ENCODE measurements at places on chromosomes 6 and 20.

DNA sequence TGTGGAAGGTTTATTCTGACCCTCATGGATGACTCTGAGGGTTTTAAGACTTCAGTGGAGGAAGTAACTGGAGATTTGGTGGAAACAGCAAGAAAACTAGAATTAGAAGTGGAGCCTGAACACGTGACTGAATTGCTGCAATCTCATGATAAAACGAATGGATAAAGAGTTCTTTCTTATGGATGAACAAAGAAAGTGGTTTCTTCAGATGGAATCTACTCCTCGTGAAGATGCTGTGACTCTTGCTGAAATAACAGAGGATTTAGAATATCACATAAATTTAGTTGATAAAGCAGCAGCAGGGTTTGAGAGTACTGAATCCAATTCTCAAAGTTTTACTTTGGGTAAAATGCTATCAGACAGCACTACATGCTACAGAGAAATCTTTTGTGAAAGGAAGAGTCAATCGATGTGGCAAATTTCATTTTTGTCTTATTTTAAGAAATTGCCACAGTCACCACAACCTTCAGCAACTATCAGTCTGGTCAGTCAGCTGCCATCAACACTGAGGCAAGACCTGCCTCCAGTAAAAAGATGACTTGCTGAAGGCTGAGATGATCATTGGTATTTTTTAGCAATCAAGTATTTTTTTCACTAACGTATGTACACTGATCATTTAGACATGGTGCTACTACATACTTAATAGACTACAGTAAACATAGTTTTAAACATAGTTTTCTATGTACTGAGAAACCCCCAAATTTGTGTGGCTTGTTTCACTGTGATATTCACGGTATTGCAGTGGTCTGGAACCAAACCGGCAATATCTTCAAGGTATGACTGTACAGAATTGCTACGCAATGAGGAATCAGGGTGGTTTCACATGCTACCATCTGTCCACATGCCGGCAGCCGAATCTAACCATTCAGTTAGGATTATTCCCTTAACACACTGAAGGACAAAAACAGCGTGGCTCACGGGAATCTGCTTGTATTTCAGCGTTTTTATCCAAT lies 149.0 kb downstream of the MYB start:
- DNase-seq, result no peak

GRCh38 chr20:62365814-62366369 lies 1.2 kb downstream of the LAMA5 start:
- no peak for DNase-seq

- no peak for DNase-seq
Measured at GRCh38 chr20:53149148-53149889, 177.2 kb downstream of the TSHZ2 start.

- no peak for DNase-seq
Measured at GRCh38 chr20:50196896-50197295, 6.3 kb downstream of the CEBPB start.

GRCh38 chr6:149488815-149489214 lies 4.0 kb upstream of the ZC3H12D start:
- no peak for DNase-seq

- no peak for DNase-seq
Measured at GRCh38 chr6:34001706-34002621, 143.9 kb downstream of the GRM4 start.

- DNase-seq, result no peak
Measured at GRCh38 chr6:158686791-158687381, 37.0 kb downstream of the SYTL3 start.

GRCh38 chr6:18263418-18264218 lies 712 bp downstream of the DEK start:
- DNase-seq, result no peak

GRCh38 chr6:29933955-29934354 lies 8.4 kb upstream of the HLA-A start:
- DNase-seq, result no peak

DNA sequence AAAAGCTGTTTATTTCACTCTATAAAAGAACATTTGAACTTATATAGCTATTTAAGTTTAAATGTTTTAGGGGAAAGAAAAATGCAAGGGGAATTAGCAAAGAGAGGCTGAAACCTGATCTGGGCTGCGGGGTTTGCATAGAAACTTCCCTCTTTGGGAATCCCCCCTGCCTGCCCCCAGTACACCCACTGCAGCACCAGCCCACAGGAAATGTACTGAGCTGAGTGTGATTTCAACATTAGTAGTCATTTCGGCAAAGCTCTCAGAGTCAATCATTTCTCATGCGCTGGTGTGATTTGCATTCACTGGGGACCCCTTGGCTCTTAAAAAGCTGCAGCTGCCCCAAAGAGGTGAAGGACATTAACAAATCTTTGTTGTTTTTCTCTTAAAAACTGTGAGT lies 859.4 kb downstream of the MAFB start:
- DNase-seq, result no peak

- DNase-seq, result no peak
Measured at GRCh38 chr6:118945217-118945616, 10.3 kb upstream of the MCM9 start.

DNA sequence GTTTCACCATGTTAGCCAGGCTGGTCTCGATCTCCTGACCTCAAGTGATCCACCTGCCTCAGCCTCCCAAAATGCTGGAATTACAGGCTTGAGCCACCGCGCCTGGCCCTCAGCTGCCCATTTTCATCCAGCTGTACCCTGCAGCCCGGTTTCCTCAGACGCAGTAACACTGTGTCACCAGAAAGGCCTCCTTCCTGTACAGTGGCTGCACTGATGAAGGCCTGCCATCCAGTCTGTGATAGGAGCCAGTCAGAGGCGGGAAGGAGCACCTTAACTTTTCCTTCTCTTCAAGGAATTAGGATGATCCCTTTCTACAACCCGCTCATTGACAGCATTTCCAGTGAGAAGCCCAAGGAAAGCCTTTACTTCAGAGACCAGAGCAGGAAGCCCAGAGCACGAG lies 75.9 kb downstream of the GFOD1 start:
- DNase-seq, result no peak

- no peak for DNase-seq
Measured at GRCh38 chr6:157274471-157275226, 48.7 kb downstream of the TMEM242 start.

- DNase-seq, result no peak
Measured at GRCh38 chr6:167739721-167740475, 86.8 kb upstream of the AFDN start.

- DNase-seq, result no peak
Measured at GRCh38 chr6:81638366-81638765, 114.1 kb downstream of the TENT5A start.

DNA sequence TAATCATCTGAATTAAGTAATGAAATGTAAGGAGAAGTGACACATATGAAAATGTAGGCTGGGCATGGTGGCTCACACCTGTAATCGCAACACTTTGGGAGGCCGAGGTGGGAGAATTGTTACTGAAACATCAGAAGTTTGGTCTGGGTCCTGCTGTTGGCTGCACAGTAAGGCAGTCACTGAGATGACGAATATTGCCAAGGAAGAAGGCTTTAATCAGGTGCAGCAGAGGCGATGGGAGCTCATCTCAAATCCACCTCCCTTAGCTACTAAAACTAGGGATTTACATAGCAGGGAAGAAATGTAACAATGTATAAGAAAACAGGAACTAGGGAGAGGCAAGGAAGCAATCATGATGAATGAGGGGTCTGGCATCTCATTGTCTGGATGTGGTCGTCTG lies 50.1 kb downstream of the RBM24 start:
- DNase-seq, result no peak

- DNase-seq, result no peak
Measured at GRCh38 chr6:52317841-52318581, 33.5 kb upstream of the MCM3 start.

DNA sequence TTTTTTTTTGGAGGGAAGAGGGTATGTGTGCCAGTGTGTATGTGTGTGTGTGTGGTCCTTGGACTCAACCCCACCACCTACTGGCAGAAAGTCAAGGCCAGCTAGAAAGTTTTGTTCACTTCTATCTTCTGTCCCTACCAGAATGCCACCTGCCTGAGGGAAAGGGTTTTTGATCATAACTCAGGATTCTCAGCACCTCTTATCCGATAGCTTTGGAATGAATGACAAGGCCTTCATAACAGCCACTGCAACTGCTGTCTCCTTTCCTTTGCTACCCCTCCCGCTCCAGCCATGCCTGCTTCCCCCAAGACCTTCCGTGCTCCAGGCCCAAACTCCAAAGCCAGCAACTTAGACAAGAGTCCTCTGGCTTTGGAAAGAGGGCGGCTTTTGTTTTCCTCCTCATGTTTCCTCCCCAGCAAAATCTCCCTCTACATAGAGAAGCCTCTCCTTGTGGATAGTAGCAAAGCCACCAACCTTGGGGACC lies 18.7 kb downstream of the BTN3A1 start:
- DNase-seq, result no peak

DNA sequence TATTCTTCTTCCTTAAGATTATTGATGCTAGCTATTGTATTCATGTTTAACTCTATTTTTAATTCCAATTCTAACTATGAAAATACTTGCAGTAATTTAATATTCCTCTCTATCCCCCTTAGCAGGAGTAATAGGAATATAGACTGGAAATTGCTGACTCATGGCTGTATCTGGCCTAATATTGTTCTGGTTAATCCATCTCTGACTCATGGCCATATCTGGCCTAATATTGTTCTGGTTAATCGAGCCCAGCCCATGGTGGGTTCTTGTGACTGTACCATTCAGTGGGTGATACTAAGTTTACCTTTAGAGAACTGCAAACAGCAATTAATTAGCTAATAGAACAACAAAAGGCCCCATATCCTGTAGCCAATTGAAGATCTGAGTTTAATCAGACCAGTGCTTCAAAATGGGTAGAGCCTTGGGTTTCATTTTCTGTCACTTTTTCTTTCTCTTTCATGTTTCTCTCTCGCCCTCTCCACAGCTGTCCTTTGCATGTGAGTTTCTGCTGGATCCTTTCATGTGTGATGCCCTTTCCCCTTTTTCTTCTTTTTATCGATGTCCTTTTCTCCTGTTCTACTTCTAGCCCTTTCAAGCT lies 50.6 kb downstream of the SLC22A3 start:
- no peak for DNase-seq

- no peak for DNase-seq
Measured at GRCh38 chr6:137218473-137218916, 690 bp downstream of the IFNGR1 start.

DNA sequence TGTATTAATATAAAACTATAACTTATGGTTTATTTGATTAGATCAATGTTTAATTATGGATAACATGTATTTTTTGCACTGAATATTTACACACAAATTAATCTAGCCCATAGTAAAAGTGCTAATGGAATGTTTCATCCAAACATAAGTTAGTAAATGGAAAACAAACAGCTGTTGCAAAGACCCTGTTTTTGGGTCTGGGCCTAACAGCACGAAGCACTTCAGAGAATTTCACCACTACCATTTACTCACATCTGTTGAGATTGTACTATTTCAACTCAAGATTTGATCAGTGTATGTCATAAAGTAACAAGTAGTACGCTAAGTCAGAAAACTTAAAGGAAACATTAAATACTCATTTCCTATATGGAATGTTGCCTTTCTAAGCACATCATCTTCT lies 359.6 kb downstream of the LAMA2 start:
- DNase-seq, result no peak

GRCh38 chr6:163579111-163579879 lies 164.8 kb downstream of the QKI start:
- no peak for DNase-seq

DNA sequence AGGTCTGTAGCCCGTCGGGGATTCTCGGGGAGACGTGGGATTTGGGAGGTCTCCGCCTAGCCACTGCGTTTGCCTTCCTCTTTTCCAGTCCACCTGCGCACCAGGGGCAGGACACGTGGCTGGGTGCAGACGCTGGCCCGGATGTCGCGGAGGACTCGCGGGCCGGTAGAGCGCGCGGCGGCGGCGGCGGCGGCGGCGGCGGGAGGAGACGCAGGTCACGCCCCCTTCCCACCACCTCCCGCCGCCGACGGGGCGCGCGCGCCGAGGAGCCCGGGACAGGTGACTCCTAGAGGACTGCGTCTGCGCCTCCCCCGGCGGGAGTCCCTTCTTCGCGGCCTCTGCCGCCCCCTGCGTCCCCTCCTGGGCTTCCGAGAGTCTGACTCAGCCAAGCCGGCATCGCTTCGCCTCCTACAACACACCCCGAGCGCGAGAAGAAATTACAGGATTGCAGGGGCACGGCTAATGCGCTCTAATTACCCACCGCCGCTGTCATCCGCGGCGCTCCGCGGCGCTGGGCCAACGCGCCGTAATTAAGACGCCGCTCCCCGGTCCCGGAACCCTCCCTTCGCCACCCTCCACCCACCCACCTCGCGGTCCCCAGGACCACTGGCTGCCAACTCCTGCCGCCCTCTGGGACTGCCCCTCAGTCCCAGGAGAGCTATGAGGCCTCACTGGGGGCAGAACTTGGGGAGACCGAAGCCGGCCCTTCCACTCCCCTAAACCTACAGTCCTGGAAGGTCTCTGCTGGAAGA lies 124.5 kb downstream of the MRPL14 start:
- DNase-seq, result no peak

GRCh38 chr20:37007898-37008649 lies 56.6 kb upstream of the SAMHD1 start:
- DNase-seq, result no peak

- DNase-seq, result peak; percentile 1
Measured at GRCh38 chr6:30678964-30679726, 6.3 kb upstream of the DHX16 start.

GRCh38 chr6:48139818-48140614 lies 29.0 kb upstream of the PTCHD4 start:
- DNase-seq, result no peak

- DNase-seq, result no peak
Measured at GRCh38 chr6:138372711-138373463, 4.8 kb upstream of the SMIM28 start.

DNA sequence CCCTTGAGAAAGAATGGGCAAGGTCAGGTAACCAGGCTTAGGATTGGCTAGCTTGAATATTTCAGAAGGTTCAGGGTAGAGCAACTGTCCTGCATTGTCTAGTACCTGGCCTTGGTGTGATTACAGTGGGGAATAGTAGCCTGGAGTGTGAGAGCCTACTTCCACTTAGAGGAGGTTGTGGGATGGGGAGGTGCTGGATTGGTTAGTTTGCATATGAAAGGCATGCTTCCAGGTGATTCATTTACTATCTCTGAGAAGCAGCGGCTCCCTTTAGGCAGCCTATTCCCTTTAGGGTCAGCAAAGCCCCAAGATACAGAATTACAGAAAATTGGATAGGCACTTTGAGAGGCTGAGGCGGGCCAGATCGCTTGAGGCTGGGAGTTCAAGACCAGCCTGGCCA lies 25.0 kb upstream of the SCGN start:
- no peak for DNase-seq
